ENCODE measurements at places on chromosomes 2 and 18.
A peak's percentile ranks its signal among the peaks of the same experiment; 100 is the strongest.

DNA sequence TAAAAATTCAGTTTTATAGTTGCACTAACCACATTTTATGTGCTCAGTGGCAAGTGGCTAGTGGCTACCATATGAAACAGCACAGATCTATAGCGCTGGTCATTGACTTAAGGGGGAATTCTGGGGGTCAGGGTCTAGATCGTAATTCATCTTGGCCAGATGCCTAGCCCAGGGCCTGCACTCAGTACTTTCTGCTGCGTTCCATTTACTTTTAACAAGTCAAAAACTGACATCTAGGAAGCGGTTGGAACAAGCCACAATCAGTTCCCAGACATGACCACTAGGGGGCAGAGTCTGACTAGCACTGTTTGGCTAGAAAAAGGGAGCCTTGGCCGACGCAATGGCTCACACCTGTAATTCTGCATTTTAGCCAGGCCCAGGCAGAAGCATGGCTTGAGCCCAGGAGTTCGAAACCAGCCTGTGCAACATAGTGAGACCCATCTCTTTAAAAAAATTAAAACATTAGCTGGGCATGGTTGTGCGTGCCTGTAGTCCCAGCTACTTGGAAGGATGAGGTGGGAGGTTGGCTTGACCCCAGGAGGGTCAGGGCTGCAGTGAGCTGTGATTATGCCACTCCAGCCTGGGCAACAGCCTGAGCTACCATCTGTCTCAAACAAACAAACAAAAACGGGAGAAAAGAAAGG lies 9.0 kb upstream of the TMBIM1 start:
- peak; percentile 77 for DNase-seq

DNA sequence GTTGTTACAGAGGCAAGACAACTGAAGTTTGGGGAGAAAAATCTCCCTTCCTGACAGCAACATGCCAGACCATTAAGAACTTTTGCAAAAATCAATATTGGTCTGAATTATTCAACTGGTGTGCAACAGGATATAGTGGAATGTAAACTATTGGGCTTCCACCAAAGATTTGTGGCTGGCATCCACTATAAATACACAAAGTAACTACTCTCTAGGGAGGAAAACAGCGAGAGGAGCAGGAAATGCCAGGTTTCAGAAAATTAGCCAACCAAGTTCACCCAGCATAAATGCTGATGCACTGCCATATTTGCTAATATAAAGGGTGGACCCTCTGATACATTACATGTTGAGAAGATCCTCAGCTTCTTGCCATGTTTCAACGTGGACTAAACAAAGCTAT lies 267.6 kb upstream of the LYPD1 start:
- peak; percentile 45 for DNase-seq

GRCh38 chr2:209556354-209556961 lies 132.6 kb downstream of the MAP2 start:
- DNase-seq: peak; percentile 41

- DNase-seq: peak; percentile 80
Observed at GRCh38 chr2:121505005-121505404, 25.7 kb upstream of the RNU4ATAC start.

GRCh38 chr2:240174496-240174895 lies 34.0 kb upstream of the OTOS start:
- DNase-seq: no peak

GRCh38 chr2:121519153-121519552 lies 11.5 kb upstream of the RNU4ATAC start:
- DNase-seq: no peak

DNA sequence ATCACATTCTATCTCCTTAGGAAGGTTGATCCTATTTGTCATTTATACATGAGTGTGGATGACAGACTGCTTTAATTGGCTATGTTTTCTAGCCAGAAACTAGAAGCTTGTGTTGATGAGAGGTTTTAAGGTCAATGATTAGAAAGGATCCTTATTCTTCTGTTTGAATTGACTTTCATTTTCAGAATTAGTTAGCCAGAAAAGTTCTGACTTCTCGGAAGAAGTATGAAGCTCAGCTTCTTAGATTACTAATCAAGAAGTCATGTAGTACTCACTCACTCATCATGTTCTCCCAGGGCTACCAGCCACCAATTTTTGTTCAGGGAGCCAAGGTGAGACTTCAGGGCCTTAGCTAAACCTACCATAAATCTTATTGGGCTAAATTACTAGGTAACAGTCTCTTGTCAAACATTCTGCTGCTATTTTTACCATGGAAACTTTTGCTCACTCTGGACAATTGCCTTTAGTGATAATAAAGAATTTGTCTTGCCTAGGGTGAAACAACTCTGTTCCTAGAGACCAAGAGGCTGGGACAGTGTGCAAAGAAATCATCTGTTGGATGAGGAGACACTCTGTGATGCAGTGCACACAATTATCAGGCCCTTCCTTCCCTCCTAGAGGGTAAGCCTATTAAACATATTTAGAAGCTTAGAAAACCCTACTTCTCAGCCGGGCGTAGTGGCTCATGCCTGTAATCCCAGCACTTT lies 111.6 kb upstream of the DNMT3A start:
- DNase-seq: peak; percentile 2

DNA sequence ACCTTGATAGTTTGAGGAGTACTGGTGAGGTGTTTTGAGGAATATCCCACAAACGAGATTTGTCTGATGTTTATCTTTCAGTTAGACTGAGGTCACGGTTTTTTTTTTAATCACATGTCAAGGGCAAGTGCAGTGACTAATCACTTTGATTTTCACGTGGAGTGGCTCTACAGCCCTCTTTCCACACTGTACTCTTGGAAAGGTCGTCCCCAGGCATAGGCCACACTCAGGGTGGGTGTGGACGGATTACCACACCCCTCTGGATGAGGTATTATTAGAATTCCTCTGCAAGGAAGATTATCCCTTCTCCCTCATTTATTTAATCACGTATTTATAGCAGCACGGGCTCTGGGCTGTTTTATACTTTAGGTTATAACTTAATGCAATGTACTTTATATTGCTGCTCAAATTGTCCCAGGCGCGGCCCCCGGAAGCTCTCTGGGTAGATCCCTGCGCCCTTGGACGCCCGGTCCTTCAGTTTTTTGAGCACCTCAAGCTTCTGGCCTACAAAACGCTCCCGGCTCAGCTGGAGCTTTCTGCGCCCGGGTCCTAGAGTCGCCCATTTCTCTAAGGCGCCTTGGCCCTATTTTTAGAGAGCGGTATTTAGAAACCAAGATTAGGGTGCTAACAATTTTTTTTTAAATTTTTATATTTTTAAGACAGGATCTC lies 515 bp upstream of the PLEKHB2 start:
- peak; percentile 73 for DNase-seq

DNA sequence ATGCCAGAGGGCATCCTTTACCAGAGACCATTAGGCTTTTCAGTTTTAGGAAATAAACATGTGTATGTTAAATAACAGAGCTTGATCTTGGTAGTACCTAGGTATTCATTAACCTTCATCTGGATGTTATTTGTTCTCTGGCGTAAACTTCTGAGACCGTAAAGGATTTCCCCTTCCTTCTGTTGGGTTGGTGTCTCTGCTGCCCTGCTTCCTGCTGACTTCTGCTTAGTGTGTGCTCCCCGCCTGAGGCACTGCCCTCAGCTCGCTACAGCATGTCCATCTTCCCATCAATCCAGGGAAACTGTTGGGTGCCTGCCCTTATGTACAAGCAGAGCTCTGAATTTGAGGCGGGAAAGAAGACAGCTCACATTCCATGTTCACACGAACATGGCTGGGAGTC lies 177.9 kb downstream of the TPGS2 start:
- DNase-seq: no peak

DNA sequence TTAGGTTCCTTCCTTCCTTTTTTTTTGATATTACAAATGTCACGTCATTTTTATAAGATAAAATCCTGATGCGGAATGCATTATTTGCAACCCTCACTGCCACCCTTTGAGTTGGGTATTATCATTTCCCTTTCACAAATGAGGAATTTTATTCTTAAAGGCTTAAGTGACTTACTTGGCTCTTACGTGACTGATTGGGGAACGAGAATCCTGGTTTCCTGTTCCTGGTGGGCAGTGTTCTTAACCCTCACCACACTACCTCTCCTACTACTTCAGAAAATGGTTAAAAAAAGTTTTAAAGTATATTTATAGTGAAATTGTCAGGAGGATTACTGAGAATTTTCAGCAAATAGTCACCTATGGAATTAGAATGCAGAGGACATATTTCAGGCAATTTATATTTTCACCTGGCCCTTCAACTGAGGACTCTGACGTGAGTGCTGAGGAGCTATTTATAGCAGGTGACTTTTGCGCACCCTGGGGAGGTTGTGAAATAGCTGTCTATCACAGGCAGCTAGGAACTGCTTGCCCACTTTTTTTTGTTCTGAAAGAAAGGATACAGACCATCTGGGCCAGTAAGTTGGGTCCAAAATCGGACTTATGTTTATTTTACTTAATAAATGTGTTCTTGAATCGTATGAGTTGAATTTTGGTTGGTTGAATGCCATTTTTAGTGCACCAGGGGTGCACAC lies 18.7 kb upstream of the RASGRP3 start:
- no peak for DNase-seq

DNA sequence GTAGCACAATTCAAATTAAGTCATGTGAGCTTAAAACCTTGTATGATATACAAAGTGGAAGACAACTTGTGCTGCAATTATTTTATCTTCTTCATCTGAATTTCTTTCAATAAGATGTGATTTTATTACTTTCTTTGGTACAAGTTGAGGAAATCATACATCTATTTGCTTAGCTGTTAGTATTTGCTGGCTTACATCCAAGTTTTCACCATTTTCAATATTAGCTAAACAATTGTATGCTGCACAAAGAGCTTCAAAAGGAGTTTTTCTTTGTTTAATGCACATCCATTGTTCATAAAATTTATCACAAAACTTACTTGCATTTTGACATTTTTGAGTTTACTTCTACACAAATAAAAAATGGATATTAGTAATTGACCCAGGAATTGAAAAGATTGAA lies 40.9 kb downstream of the SCN9A start:
- no peak for DNase-seq

- no peak for DNase-seq
Observed at GRCh38 chr2:5467178-5467905, 224.8 kb upstream of the SOX11 start.

DNA sequence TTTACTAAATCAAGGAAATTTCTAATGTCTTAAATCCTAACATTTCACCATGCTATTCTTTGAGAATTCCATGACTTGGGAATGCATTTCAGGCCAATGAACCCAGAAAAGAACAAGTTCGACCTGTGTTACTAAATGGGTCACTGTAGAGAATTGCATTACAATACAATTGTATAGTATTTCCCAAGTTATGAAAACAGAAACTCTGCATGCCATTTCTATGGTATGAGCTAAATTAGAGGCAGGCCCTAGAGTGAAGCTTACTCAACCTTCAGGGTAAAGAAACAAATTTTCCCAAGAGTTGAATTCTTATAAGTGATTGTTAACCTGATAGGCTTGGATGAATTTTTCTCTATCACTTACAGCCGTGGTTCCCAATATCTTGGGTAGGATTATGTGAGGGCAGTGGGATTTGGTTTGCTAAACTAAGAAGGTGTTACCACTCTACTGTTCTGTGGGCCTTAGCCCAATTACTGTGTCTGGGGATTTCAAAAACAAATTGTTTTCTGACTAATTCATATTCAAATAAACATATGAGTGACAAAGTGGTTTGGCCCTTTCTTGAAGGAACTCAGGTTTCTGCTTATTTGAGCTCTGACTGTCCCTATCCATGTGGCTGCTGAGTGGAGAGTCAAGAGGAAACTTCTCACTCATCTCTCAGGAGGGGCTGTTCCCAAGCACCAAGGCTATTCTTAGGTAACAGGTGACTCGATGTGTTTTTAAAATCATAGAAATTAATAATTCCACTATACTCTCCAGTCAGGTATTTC lies 11.2 kb upstream of the SERPINB7 start:
- peak; percentile 37 for DNase-seq

DNA sequence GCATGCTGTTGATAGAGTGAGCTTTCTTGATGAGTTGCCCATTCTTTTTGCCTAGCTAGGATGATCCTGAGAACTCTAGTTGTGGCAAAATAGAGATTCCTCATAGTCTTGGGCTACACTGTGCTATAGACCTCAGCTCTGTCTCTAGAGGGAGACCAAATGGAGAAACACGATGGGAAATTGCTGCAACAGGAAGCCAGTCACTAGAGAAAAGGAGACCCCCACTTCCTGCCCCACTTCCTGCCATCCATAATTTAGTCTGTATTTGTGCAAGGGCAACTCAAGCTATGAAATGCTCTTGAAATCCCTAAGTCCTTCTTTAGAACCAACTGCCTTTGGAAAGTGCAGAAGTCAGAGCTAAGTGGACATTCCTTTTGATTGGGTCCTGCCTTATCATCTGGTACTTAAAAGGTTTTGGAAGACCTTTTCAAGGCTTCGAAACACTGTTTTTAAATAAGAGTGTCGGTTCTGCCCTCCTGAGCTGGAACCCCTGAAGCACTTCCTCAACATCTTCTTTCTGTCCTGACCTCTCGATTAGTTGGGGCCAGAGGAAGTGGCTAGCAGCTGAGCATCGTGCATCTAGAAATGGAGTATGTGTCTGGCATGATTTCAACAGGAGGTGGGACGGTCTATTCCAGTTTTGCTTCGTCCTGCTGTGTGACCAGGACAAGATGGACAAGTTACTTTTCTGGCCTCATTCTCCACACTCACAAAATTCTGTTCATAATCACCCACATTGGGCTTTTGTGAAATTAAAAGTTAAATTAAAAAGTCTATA lies 8.6 kb upstream of the KCNE4 start:
- no peak for DNase-seq

DNA sequence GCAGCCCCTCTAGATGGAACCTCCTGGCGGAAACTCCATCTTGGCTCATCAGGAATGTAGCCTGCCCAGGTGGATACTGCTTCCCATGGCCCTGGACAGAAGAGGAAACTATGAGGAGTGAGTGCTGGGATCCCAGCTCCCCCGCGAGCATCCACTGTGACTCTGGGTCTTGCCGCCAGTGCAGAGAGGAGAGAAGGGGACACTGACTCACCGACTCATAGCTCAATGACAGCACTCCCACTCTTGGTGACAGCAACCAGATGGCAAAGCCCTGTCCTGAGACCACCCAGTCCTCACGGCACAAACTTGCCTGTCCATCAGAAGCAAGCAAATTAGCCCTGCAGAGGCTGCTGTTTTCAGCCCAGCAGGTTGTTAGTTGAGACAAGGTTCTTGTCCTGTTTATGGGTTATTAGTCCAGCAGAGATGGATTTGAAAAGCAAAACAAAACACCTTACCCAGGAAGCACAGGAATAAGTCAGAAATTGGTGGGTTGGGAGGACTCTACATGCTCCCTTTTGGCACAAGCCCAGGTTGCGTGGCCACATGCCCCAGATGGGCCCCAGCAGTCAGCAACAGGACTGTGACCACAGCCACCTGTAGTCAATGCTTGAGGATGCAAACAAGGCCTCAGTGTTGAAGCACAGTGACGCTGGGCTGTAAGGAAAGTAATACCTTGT lies 111.5 kb upstream of the GLI2 start:
- DNase-seq: no peak

GRCh38 chr2:65017335-65017734 lies 28.1 kb downstream of the SLC1A4 start:
- no peak for DNase-seq

DNA sequence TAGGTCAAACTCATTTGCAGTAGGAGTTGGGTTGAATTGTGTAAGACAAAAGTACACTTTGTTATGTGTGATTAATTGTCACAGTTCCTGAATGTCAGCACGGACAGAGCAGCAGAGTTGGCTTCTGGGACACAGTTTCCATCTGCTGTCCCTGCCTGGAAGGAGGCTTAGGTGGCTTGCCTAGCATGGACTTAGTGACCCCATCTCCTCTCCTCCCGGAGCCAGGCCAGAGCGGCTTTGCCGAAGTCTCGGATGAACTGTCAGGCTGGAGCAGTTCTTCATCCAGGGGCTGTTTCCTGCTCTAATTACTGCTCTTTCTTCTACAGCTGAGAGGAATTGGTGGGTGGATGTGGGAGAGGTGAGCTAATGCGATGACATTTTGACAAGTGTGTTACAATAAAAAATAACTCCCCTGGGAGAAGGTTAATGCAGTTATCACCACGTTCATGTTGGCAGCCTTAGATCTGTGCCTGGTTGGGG lies 102.0 kb downstream of the SH3RF3 start:
- DNase-seq: no peak

Measured in EL (cell line).